ENCODE measurements at places on chromosomes 1 and 21.
A peak's percentile ranks its signal among the peaks of the same experiment; 100 is the strongest.

DNA sequence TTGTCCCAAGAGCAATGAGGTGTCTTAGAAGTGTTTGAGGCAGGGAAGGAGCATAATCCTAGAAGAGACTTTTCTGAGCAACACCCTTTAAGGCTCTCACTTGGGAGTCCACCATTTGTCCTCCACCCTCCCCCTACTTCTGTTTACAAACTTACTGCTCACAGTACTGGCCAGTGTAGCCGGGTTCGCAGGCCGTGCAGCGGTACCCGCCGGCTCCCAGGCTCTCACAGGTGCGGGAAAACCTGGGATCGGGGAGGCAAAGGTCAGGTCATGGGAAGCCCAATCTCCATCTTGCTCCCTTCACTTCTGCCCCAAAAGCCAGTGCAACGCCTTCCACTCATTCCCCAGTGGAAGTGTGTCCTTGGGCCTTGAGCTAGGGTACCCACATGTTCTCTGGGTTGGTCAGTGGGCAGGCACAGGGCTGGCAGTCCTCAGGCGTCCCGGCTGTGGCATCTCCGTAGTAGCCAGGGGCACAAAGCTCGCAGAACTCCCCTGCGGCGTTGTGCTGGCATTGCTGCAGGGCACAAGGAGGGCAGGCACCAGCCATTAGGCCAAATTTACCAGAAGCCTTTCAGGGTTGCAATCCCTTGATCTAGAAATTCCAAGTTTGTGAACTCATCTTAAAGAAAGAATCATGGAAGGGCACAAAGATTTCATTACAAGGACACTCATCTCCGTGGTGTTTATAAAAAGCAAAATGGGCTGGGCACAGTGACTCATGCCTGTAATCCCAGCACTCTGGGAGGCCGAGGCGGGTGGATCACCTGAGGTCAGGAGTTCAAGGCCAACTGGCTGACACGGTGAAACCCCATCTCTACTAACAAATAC, 49.8 kb downstream of the LDLRAD2 start:
- DNase-seq = no peak

- no peak for DNase-seq
These were observed 559.9 kb upstream of the PBX1 start for GRCh38 chr1:163999131-163999530.

GRCh38 chr21:45549626-45550463, 7.6 kb upstream of the SLC19A1 start:
- no peak for DNase-seq

- peak; percentile 42 for DNase-seq
These were observed 121.8 kb downstream of the HFM1 start for GRCh38 chr1:91282695-91283420.

DNA sequence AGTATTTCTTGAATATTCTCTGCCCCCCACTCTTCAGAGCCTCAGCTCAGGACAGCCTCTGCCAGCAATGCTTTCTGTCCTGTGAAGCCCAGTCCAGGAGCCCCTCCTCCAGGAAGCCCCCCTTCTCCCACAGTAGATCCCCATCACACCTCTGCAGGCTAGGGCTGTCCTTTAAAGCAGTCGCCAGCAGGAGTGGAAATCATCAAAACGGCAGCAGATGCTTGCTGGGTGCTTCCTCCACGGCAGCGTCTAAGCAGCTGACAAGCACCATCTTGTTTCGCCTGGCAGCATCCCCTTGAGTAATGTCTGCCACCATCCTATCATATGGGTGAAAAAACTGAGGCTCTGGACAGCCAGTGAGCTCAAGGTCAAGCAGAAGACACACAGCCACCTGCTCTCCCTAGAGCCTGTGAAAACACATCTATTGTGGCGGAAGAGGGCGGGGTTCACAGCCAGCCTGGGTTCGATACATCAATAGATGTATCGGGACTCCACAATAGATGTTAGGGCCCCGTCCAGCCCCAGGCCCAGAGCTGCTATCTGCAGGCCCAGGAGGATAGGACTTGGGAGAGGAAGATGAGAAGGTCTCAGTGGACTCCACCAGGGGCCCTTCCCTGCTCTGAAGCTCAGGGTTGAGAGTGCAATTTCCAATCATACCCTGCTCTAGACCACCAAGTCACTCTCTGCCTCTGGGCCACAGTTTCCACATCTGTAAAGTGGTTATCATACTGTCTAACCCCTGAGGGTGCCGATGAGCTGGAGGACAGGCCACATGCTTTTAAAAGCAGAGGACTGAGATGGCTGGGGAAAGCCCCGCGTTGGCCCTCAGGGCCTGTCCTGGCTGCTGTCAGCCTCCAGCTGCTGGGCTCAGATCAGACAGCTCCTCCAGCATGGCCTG, 17.5 kb downstream of the RUNX3 start:
- no peak for DNase-seq

DNA sequence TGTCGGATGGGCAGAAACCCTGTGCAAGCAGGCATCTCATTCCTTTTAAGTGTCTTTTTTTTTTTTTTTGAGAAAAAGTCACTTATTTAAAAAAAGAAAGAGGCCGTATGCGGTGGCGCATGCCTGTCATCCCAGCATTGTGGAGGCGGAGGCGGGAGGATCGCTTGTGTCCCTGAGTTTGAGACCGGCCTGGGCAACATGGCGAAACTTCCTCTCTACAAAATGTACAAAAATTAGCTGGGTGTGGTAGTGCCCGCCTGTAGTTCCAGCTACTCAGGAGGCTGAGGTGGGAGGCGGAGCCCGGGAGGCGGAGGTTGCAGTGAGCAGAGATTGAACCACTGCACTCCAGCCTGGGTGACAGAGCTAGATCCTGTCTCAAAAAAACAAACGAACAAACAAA, 1.7 kb downstream of the GPR137B start:
- no peak for DNase-seq

Data from left renal pelvis (tissue), 4 donors.